ENCODE measurements at places on chromosomes 5 and 9. TPM values are rescaled to one million over a fixed set of nuclear protein-coding genes. Genes with fewer than 3 reads are reported as not detected.

Gene LTC4S
- total RNA-seq: 19.6 TPM

Gene GRIN3A
- 0.13 TPM for total RNA-seq

DNA sequence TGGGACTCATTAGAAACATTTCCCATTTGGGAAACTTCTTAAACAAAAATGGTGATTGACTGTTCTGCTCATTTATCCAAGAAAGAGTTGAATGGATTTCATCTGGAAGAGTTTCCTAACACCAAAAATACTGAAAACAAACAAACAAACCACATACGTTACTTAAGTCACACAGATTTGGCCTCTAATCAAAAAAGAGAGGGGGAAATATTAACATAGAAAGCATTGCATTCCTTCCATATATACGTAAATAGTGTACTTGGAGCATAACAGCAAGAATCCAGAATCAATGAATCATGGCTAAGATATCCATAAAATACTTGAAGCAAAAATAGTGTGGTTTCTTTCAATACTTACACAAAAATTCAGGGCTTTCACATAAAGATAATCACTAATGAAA is 189.8 kb upstream of the MAP3K1 start:
- no peak for DNase-seq
- no peak overlapping the region for H3K27ac ChIP-seq
- peaks cover 2% of the 10 kb centered on the region for H3K4me1 ChIP-seq
- no peaks in the 10 kb centered on the region for H3K36me3 ChIP-seq

- no peak overlapping the region for H3K4me3 ChIP-seq
- DNase-seq: no peak
- H3K27me3 ChIP-seq: no peaks in the 10 kb centered on the region
- no peaks in the 10 kb centered on the region for H3K36me3 ChIP-seq
Observed at GRCh38 chr5:133520991-133521706, 91.2 kb downstream of the FSTL4 start.

DNA sequence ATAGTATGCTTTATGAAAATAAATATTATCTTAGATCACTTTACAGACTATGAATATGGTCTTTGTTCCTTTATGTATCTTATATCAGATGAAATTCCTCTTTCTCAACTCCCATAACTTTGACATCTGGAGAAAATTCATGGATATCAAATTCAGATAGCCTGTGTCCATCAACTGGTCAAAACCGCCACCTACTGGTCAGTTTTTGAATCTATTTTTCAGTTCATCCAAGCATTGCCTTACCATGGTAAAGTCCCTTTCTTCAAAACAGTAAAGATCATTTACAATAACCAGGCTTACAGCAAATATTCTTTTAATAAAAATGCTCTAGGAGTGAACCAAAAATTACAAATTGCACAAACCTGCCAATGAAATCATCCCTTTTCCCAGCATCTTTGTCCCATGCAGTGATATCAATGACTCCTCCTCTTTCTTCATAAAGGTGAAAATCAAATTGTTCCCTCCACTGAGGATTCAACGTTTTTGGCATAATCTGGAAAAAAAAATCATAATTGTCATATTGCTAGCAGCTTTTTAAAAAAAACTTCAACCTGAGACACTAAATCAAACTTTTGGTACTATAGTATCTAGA is 290.5 kb downstream of the SLF1 start:
- DNase-seq: no peak
- no peak overlapping the region for H3K4me3 ChIP-seq
- H3K4me1 ChIP-seq: no peaks in the 10 kb centered on the region
- peaks cover 66% of the 10 kb centered on the region for H3K36me3 ChIP-seq
- no peaks in the 10 kb centered on the region for H3K27me3 ChIP-seq

GRCh38 chr5:2135354-2135753 is 252.6 kb upstream of the IRX4 start:
- H3K36me3 ChIP-seq: no peaks in the 10 kb centered on the region
- H3K4me3 ChIP-seq: no peak overlapping the region
- no peak for DNase-seq
- H3K27me3 ChIP-seq: peaks cover 13% of the 10 kb centered on the region
- H3K4me1 ChIP-seq: no peaks in the 10 kb centered on the region
- H3K27ac ChIP-seq: no peak overlapping the region

GRCh38 chr5:122371511-122372151 is 59.6 kb downstream of the SNCAIP start:
- H3K27ac ChIP-seq: no peak overlapping the region
- no peak for DNase-seq
- H3K36me3 ChIP-seq: no peaks in the 10 kb centered on the region
- no peak overlapping the region for H3K4me3 ChIP-seq

DNA sequence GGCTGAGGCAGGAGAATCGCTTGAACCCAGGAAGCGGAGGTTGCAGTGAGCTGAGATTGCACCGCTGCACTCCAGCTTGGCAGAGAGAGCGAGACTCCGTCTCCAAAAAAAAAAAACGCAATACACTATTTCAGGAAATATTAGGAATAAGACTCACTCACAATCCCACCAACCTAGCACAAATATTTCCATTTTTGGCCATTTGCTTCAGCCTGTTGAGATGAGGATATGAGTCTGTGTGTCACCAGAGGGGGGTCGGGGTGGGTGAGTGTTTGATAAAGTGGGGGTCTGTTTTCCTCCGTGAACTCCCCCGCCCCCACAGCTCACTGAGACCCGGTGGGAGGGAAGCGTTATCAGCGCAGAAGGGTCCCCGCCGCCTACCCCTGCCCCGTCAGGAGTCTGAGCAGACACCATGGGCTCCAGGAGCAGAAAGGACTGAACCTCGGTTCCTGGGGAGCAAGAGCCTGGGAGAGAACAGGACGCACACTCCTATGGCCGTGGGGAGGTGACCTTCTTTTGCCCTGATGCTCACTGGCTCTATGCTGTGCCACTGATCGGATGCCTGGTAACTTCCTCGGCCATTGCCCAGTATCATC is 153.8 kb upstream of the PHYKPL start:
- no peaks in the 10 kb centered on the region for H3K36me3 ChIP-seq
- DNase-seq: no peak
- no peaks in the 10 kb centered on the region for H3K4me1 ChIP-seq
- H3K4me3 ChIP-seq: no peak overlapping the region
- peaks cover 42% of the 10 kb centered on the region for H3K27me3 ChIP-seq

- H3K27me3 ChIP-seq: no peaks in the 10 kb centered on the region
- H3K4me3 ChIP-seq: no peak overlapping the region
- no peaks in the 10 kb centered on the region for H3K4me1 ChIP-seq
Observed at GRCh38 chr5:127684726-127685467, 18.3 kb upstream of the CCDC192 start.

DNA sequence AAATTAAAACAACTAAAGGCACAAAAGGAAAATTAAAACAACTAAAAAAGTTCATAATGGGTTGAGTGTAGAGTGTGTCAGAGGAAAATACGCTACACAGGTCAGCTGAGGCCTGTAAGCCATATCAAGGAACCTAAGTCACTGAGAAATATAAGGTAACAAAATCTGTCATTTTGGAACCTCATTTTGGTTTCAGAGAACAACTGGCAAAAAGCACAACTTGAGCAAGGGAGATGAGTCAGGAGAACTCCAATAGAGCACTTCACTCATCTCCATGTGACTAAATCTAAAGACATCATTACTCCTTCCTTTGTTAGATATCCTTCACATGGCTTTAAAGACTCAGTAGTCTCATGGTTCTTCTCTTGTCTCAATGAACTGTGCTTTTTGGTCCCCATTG is 269.4 kb upstream of the POU5F2 start:
- H3K4me3 ChIP-seq: no peak overlapping the region
- no peaks in the 10 kb centered on the region for H3K4me1 ChIP-seq
- no peaks in the 10 kb centered on the region for H3K36me3 ChIP-seq
- H3K27me3 ChIP-seq: no peaks in the 10 kb centered on the region
- no peak for DNase-seq

All from left lung (tissue), 14 donors.